ENCODE measurements at places on chromosomes 1 and 21.
A peak's percentile ranks its signal among the peaks of the same experiment; 100 is the strongest.

- DNase-seq: no peak
Observed at GRCh38 chr1:228538831-228539230, 51.6 kb downstream of the RNF187 start.

- DNase-seq: no peak
Observed at GRCh38 chr1:198491028-198491427, 49.5 kb downstream of the ATP6V1G3 start.

DNA sequence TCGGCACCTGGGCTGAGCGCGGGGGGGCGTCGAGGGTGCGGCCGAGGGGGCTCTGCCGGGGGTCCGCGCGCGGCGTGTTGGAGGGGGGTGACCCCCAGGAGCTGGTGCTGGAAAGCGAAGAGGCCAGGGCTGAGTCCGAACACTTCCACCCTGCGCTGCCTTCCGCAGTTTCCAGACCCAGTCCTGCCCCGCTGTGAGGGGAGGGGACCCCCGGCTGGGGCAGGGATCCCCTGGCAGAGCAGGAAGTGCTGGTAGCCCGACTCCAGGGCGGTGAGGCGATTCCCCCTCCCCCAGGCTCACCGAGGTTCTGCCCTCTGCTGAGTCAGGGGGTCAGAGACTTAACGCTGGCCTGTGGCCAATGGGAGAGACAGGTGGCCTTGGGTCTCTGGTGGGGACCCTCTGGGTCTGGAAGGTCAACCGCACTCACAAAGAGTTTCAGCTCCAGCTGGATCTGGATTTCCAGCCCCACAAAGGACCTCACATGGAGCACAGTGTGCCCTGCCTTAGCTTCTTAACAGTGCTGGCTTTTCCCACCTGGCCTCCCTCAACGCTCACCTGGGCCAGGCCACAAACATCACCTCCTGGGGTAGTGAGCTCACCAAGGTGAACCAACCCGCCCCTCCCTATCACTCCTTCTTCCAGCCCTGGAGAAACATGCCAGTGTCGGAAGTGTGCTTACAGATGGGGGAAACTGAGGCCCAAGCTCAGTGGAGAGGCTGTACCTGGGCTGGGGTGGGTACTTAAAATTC lies 39.8 kb upstream of the SYNC start:
- no peak for DNase-seq

GRCh38 chr1:175591083-175591743 lies 152.2 kb downstream of the TNR start:
- DNase-seq: no peak

- DNase-seq: no peak
Observed at GRCh38 chr21:33256019-33256418, 10.1 kb upstream of the IL10RB start.

GRCh38 chr1:53409233-53409632 lies 50.0 kb upstream of the DMRTB1 start:
- DNase-seq: no peak

- no peak for DNase-seq
Observed at GRCh38 chr1:228830954-228831481, 95.7 kb downstream of the RHOU start.

- no peak for DNase-seq
Observed at GRCh38 chr1:245327842-245328241, 173.1 kb downstream of the KIF26B start.

- DNase-seq: peak; percentile 70
Observed at GRCh38 chr1:156618853-156619581, at the start of gene HAPLN2. HAPLN2 (plus strand) TSS chr1:156619415; CDS start chr1:156623491, 4,076 bp downstream.

DNA sequence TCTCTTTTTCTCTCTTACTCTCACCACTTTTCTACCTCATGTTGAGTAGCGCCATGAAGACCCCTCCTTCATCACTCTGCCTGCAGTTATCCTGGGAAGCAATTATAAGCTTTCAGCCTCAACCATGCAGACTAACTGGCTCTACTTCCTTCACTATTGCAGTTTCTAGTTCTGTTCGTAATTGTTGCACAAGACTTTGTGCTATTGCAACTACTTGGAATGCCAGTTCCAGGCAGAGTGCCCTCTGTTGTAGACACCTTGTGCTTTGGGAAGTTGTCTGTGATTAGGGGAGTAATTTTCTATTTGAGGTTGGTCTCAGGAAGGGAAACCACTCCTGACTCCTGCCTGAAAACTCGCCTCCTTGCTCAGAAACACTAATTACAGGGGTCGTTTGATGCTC lies 19.4 kb downstream of the PGM1 start:
- DNase-seq: no peak

DNA sequence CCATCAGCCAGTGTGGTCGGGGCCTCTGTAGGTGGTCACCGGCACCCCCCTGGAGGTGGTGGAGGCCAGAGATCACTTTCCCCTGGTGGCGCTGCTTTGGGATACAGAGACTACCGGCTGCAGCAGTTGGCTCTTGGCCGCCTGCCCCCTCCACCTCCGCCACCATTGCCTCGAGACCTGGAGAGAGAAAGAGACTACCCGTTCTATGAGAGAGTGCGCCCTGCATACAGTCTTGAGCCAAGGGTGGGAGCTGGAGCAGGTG lies 961 bp downstream of the RBM15 start:
- DNase-seq: no peak

GRCh38 chr1:221316491-221317056 lies 425.3 kb downstream of the DUSP10 start:
- no peak for DNase-seq

GRCh38 chr1:221239792-221240191 lies 360.5 kb downstream of the HLX start:
- DNase-seq: no peak

GRCh38 chr1:157104598-157105293 lies 5.1 kb upstream of the ETV3L start:
- no peak for DNase-seq

DNA sequence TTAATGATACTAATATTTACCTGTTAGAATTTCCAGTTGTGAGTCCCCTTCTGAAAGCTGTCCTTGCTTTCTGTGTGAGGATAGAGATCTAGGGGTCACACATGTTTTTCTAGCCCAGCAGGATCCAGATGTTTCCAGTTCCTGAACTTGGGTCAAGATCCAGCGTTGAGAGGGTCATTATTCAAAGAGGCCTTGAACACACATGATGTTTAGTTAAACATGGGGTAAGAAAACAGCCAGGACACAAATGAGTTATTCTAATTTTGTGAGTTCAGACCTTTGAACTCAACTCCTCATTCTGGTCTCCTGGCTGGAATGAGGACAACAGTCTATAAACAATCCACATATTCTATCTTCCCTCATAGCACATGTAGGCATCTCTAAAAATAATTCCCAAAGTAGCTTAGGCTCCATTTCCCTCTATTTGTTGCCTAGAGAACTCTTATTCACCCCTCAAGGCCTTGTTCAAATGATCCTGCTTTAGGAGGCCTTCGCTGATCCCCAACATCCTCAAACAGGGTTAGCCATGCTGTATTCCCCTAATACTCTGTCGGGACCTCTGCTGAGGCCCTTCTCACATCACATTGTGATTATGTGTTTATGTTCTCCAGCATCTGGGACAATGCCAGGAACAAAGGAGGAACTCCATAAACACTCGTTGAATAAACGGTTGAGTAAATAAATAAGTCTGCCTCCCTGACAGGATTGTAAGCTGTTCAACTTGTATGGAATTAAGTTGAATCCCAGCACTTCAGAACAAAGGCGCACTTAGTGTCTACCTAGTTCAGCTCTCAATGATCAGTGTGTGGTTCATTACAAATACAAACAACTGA lies 15.0 kb upstream of the KCNN3 start:
- DNase-seq: no peak

GRCh38 chr1:8439015-8439702 lies 121.2 kb downstream of the SLC45A1 start:
- peak; percentile 80 for DNase-seq

- DNase-seq: no peak
Observed at GRCh38 chr1:20893931-20894330, 106.8 kb upstream of the HP1BP3 start.

- no peak for DNase-seq
Observed at GRCh38 chr1:196650403-196650802, 1.4 kb upstream of the CFH start.

GRCh38 chr1:30879126-30879786 lies 29.3 kb downstream of the SDC3 start:
- DNase-seq: peak; percentile 28

DNA sequence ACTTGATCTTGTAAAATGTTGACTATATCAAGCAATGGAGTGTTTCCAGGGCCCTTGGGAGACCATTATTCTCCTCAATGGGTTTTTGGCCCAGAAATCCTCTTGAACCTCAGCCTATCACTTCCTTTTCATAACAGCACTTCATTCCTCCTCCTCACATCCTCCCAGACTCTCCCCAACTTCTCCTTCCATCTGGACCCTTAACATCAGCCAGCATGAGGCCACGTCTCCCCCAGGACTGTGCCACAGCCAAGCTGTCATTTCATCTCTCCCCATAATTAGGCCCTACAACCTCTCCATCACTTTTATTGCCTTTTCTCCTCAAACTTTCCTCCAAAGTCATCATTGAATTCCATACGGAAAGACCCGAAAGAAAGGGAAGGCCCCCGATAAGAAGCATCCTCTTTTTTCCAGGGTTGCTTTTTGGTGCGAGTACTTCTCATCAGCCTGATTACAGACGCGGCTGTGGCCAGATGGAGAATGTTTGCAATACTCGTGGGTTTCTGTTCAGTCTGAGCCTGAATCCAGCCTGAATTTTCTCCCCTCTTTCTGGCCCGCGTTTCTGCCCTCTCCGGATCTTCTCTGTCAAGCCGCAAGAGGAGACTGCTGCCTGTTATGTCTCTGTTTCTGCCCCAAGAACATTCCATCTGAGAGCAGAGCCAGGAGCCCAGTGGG lies 52.7 kb upstream of the SLC25A33 start:
- DNase-seq: no peak

DNA sequence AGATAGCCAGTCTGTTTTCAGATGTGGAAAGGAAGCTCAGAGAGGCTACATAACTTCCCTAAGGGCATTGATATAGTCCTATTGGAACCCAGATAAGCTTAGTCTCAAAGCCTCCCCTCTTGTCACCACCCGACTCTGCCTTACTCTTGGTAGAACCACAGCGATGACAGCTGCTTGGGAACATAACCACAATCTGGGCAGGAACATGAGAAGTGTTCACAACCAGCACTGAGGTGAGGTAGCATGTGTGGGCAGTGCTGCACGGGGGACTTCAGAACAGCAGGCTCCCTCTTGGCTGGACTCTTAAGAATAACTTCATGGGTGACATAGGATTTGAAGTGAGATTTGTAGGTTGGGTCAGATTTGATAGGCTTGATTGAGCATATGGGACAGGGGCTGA lies 9.3 kb upstream of the S100A10 start:
- no peak for DNase-seq

- no peak for DNase-seq
Observed at GRCh38 chr1:115473986-115474565, 136.0 kb upstream of the NGF start.

DNA sequence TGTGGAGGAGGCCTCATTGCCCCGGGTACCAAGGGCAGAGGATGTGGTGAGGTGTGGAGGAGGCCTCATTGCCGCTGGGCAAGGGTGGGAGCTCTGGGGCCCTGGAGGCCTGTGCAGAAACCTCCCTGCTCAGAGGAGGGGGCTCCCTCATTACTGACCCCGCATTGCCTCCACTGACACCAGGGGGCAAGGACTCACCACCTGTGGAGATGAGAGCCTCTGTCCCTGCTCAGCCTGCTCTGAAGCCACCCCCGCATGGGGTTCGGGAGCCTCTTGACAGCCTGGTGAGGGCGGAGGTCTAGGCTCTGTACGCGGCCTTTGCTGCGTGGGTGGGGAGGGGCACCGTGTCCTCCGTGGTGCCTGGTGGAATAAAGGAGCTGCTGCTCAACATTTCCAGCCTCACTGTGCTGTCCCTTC lies 95.0 kb upstream of the COL6A1 start:
- no peak for DNase-seq

DNA sequence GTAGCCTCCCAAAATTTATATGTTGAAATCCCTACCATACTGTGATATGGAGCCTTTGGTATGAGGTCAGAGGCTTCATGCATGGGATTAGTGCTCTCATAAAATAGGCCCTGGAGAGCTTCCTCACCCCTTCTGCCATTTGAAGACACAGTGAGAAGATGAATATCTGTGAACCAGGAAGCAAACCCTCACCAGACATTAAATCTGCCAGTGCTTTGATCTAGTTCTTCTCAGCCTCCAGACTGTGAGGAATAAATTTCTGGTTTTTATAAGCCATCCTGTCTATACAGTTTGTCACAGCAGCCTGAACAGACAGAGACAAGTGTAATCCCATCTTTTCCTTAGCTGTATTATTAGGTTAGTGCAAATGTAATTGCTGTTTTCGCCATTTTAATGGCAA lies 88.4 kb downstream of the OLFML2B start:
- no peak for DNase-seq

DNA sequence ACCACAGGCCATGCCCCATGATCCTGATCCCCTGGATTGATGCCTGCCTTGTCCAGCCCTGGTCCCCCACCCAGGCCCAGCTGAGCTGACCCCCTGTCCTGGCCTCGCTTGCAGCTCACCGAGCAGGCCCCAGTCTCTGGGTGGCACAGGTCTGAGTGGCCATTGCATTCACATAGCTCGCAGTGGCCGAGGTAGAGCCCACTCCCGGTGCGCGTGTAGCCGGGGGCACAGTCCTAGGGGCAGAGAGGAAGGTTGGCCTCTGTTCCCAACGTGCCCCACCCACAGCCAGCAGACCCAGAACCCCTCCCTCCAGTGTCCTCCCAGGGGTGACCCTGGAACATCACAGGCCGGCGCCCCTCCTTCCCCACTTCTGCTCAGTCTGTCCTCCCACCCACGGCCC lies 51.9 kb downstream of the LDLRAD2 start:
- no peak for DNase-seq

- no peak for DNase-seq
Observed at GRCh38 chr21:38277501-38278131, 20.8 kb downstream of the KCNJ15 start.

DNA sequence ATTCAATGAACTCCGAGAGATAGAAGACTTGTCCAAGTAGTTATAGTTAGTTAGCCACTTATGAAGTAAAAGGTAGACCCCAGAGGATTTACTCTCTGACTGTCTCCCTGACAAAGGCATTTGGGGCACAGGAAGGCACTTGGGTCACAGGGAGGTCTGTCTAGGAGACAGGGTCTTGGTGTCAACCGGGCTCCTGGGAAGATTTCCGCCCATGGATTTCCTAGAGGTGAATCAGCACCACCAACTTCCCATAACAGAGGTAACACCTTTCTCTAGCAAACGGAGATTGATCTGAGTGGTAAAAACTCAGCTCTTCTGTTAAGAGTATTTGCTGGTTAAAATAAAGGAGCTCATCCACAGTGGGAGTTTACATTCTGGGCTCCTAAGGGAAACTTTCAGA lies 16.4 kb downstream of the CCN1 start:
- DNase-seq: no peak

DNA sequence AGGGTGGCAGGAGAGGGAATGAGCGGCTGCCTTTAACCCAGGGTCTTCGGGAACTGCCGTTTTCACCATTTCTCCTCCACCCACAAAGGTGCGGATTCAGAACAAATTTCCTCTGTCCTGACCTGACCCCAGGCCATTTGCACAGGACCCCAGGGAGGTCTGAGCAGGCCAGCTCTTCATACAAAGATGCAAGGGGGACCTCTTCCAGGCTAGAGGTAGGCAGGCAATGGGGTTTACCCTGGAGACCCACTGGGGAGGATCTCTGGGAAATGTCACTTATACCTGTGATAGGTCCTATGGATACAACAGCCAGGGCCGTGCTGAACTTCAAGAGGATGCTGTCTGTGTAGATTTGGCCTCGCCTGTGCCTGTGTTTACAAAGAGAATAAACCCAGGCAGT lies 89.7 kb upstream of the VAMP3 start:
- no peak for DNase-seq
